ENCODE measurements at places on chromosomes 1 and 21. TPM values are rescaled to one million over a fixed set of nuclear protein-coding genes. Genes with fewer than 3 reads are reported as not detected.

Gene KHDC4
- 61.7 TPM for total RNA-seq

Gene EXTL1
- 2.2 TPM for total RNA-seq

Gene PLEKHG5
- total RNA-seq: 56.7 TPM

Gene TFF3
- not detected for total RNA-seq

Gene ZNF669
- 26.0 TPM for total RNA-seq

Gene TINAGL1
- total RNA-seq: 1.6 TPM

Gene CRYBG2
- total RNA-seq: 0.63 TPM

Gene C1orf87
- total RNA-seq: not detected

Gene CFHR5
- total RNA-seq: not detected

Gene RGS1
- 9.1 TPM for total RNA-seq

Gene SLFNL1
- 4.4 TPM for total RNA-seq

Gene ERRFI1
- total RNA-seq: 20.3 TPM

Gene TNFRSF25
- total RNA-seq: 34.1 TPM

Gene SPRR2G
- not detected for total RNA-seq

Gene C2CD2
- total RNA-seq: 12.2 TPM

Gene GPR52
- 13.8 TPM for total RNA-seq

Gene MR1
- 0.63 TPM for total RNA-seq

Gene TAS1R1
- total RNA-seq: not detected

Gene CTNNBIP1
- total RNA-seq: 41.0 TPM

Gene RAD54L
- 1.9 TPM for total RNA-seq

Gene SYTL1
- total RNA-seq: not detected

Gene CEPT1
- 61.0 TPM for total RNA-seq

Gene OLIG2
- 18.2 TPM for total RNA-seq

Gene OR4F16
- total RNA-seq: not detected

Gene FTCD
- 2.2 TPM for total RNA-seq

Gene SPATA45
- total RNA-seq: not detected

Gene KCNJ9
- total RNA-seq: 14.7 TPM

Gene HFM1
- total RNA-seq: 53.8 TPM

Gene SPRR2E
- total RNA-seq: not detected

Gene OR10J1
- total RNA-seq: not detected

Gene FMOD
- total RNA-seq: not detected

All from parietal lobe (tissue), 2 donors.